ENCODE measurements at places on chromosomes 2 and 18.

- no peak for DNase-seq
These were observed 152.1 kb downstream of the PXDN start for GRCh38 chr2:1591978-1592907.

GRCh38 chr2:228916416-228917090, 354.5 kb downstream of the PID1 start:
- DNase-seq: no peak

DNA sequence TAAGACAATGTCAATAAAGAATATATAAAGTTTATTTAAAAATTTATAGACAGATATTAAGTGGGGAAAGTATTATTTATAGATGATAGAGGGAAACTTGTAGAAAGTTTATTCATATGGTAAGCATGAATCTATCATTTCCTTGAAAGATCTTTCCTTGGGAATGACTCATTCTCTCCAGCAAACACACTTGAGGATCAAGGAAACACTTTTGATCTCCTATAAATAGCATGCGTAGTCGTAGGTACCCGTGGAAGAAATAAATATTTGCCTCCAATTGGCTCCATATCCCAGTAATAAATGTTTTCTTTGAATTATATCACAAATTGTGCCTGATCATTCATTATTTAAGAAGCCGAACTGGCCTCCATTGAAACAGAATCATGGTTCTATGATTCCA, 483.4 kb downstream of the RNF144A start:
- DNase-seq: no peak

DNA sequence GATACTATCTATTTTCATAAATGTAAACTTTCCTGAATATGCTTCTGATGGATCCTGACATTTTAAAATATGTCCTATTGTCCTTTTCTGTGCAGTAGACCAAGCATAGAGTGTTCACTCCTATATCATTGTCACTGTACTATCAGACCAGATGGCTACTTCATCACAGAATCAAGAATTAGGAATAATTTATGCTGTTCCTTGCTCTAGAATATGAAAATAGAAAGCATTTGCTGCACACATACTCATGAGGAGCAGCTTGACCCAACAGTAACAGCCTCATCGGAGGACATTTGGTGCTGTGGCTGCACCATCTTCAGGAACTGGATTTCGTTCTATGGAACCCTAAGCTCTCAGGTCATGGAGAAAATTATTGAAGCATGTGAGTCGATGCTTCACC, 468.9 kb upstream of the HNRNPA3 start:
- no peak for DNase-seq

DNA sequence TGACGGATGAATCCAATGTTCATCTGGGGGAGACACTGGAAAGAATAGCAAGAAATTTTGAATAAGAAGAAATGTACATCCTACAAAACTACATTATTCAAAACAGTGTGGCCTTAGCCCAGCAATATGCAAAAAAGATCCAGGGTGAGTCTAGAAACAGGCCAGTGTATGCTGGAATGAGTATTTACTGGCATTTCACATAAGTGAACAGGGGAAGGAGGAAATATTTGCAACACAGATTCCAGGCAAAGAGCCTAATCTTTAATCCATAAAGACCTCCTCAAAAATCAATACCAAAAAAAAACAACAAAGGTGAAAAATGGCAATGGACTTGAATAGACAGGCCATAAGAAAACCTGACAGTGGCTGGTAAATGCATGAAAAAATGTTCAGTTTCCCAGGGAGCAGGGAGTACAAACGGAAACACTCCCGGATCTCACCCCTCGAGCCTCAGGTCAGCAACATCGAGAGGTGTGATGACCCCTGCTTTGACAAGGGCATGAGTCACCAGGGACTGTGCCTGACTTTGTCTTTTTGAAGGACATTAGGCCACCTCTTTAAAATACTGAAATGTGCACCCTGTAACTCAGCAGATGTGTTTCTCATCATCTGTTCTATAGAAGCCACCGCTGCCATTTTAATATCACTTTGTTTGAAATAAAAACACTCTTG, 12.7 kb upstream of the GPC1 start:
- DNase-seq: no peak

- DNase-seq: no peak
These were observed 41.2 kb downstream of the PAX3 start for GRCh38 chr2:222257645-222258044.

- DNase-seq: no peak
These were observed 246.2 kb upstream of the ID2 start for GRCh38 chr2:8435608-8436007.

- no peak for DNase-seq
These were observed 3.2 kb upstream of the MGAT4A start for GRCh38 chr2:98734162-98734561.

Measured in activated naive CD4-positive, alpha-beta T cell (primary cell).